ENCODE measurements at places on chromosomes 4 and X.

- DNase-seq: peak; percentile 98
These were observed 76.2 kb upstream of the TEX13D start for GRCh38 chrX:124256216-124256615.

DNA sequence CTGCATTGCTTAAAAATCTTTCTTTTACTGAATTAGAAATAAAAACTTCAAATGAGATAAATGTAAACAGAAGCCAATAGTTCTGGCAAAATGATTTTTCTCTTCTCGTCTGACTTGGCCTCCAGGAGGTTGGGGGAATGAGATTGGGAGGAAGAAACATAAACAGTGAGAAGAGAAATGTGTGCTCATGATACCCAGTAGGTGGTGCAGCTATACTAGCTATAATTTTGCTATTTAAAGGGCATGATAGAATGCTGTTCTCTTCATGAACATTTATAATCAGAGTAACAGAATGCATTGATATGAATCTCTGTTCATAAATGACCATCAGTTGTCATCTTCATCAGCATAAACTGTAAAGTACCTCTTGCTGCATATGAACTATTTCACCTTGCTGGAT is 85.5 kb downstream of the TACR3 start:
- DNase-seq: no peak

DNA sequence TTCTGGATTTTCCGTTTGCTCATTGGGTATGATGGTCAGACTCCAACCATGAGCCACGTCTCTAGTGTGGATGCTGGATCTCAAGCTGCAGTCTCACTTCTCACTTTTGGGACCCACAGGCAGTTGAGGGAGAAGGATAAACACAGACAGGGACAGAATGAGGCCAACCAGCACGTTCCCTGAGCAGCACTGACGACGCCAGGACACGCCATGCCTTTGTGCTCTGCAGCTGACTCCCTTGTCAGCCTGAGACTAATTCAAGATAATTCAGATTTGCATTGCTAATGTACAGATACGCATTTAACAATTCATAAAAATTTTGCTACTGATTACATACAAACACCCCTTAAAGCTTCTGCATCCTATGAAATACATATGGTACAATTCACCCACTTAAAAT is 106.5 kb downstream of the FAM193A start:
- DNase-seq: no peak

- DNase-seq: no peak
These were observed 627.0 kb upstream of the ATOH1 start for GRCh38 chr4:93201471-93202096.

GRCh38 chr4:185141777-185142176 is 1.3 kb upstream of the SLC25A4 start:
- no peak for DNase-seq

All from fibroblast of skin of abdomen (primary cell).